ENCODE measurements at places on chromosomes 3 and 15.

GRCh38 chr3:119873646-119874045 lies 91.7 kb downstream of the NR1I2 start:
- no peak for DNase-seq

- peak; percentile 45 for DNase-seq
These were observed 33.4 kb upstream of the SRP14 start for GRCh38 chr15:40072216-40072990.

DNA sequence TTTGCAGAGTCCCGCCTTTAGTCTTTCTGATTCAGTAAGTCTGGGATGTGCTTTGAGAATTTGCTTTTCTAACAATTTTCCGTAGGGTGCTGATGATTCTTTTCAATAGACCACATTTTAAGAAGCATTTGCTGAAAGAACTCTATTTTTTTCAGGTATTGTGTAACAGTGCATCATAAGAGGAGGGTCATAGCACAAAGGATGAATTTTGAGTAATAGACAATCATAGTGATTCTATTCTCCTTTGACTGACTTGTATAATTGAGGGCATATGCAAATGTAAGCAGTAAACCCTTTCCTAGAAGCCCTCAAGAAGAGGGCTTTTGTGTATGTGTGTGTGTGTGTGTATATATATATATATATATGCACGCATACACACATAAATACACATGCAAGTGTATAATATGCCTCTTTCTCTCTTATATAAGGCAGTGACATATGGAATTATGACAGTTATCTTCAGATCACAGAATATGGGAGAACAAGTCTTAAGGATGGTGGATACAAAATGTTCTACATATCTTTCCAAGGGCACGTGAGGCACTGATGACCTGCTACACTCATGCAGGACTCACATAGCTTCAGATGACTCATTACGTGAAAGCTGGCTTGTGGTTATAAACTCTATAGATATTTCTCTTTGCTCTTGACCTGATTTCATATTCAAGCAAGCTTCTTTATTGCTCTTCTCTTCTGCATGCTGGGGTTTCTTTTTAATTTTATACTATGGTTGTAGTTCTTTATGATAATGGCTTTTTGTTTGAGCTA lies 6.5 kb upstream of the PLSCR1 start:
- DNase-seq, result no peak

GRCh38 chr3:70539908-70540307 lies 227.5 kb upstream of the MDFIC2 start:
- DNase-seq, result no peak

GRCh38 chr15:97473627-97474026 lies 486.9 kb upstream of the ARRDC4 start:
- DNase-seq, result no peak

- DNase-seq, result peak; percentile 54
These were observed 146.4 kb downstream of the PGPEP1L start for GRCh38 chr15:98861188-98861587.

- DNase-seq, result no peak
These were observed 6.8 kb upstream of the SHQ1 start for GRCh38 chr3:72855001-72855400.

- no peak for DNase-seq
These were observed 212.0 kb downstream of the MINAR1 start for GRCh38 chr15:79644091-79644490.

GRCh38 chr3:147162743-147163142 lies 243.6 kb downstream of the ZIC4 start:
- no peak for DNase-seq

- DNase-seq, result no peak
These were observed 27.5 kb downstream of the PLOD2 start for GRCh38 chr3:146133441-146133840.

DNA sequence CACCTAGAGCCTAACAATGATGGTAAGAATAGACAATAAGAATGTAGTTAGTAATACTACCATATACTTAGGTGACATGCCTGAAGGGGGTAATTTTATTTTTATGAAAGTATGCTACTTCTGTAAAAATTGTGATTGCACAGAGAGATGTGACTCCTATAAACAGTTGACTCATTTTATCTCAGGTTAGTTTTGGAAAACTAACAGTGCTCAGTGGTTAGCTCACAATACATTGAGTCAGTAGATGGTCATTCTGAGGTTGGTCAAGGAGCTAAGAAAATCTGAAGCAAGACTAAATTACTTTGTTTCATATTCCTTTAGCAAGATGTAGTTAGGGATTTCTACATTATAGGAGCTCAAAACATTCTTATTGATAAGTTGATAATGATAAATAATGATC lies 271.0 kb downstream of the EDEM1 start:
- DNase-seq, result no peak

- DNase-seq, result no peak
These were observed 202.0 kb downstream of the UBE2E2 start for GRCh38 chr3:23405081-23405480.

- DNase-seq, result peak; percentile 41
These were observed 39.5 kb downstream of the ISL2 start for GRCh38 chr15:76376029-76376428.

DNA sequence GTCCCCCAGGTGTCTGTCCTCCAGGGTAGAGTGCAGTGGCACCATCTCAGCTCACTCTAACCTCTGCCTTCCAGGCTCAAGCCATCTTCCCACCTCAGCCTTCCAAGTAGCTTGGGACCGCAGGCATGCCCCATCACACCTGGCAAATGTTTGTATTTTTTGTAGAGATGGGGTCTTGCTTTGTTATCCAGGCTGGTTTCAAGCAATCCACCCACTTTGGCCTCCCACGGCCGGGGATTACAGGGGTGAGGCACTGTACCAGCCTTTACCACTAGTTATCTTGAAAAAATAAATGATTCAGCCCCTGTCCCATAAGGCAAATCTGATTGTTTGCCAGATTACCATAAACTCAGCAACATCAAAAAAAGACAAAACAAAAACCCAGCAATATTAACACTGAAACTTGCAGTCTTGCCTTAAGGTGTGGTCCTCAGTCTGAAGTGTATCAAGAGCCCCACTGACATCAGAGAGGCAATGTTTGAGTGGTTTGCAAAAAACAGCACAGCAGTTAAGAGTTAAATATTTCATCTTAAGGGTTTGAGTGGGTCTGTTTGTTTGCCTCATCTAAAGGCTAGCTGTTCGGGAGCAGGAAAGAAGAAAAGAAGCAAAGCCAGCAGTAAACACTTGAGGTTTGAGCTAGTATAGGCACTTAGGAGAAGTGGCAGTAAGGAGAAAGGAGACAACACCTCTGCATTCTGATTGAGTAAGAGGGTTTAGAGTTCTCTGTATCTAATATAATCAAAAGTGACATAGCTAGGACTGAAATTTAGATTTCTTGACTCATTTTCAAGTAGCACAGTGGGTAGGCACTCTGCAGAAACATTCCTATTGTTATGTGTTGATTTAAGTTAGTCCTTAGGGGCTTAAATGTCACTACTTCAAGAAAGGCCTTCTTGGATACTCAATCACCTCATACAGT lies 26.3 kb upstream of the EDEM1 start:
- DNase-seq, result peak; percentile 16

DNA sequence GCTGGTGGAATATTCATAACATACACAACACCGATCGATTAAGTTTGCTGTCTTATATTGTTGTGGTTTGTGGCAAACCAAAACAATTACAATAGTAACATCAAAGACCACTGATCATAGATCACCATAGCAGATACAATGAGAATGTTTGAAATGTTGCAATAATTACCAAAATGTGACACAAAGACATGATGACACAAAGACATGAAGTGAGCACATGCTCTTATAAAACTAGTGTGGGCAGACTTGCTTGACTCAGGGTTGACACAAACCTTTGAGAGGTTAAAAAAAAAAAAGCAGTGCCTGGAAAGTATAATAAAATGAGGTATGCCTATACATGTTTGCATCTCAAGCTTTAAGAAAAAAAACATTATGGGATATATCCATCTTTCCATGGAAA lies 130.3 kb downstream of the NR1I2 start:
- DNase-seq, result no peak

- DNase-seq, result peak; percentile 80
These were observed 113.4 kb downstream of the SRGAP3 start for GRCh38 chr3:9135930-9136525.

- DNase-seq, result peak; percentile 60
These were observed 142.7 kb downstream of the NSMCE3 start for GRCh38 chr15:29126821-29127461.

- peak; percentile 66 for DNase-seq
These were observed 42.9 kb downstream of the IDH2 start for GRCh38 chr15:90059208-90059985.

GRCh38 chr15:78290222-78290621 lies 9.2 kb downstream of the SKIC8 start:
- no peak for DNase-seq

GRCh38 chr15:57340682-57341259 lies 35.5 kb upstream of the CGNL1 start:
- DNase-seq, result peak; percentile 80

DNA sequence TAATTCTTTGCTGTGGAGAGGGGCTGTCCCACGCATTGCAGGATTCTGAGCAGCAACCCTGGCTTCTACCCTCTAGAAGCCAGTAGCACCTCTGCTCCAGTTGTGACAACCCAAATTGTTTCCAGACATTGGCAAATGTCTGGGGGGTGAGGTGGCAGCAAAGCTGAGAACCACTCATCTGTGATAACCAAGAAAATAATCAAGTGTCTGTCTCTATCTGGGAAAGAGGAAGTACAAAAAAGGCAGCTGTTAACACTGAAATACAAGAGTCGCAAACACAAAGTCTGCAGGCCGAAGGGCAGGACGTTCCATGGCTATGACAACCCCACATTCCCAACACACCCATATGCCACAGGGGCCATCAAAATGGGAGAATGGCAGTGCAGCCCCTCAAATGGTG lies 42.2 kb upstream of the GNB5 start:
- DNase-seq, result no peak

GRCh38 chr3:112635674-112636073 lies 5.3 kb downstream of the CCDC80 start:
- DNase-seq, result no peak

DNA sequence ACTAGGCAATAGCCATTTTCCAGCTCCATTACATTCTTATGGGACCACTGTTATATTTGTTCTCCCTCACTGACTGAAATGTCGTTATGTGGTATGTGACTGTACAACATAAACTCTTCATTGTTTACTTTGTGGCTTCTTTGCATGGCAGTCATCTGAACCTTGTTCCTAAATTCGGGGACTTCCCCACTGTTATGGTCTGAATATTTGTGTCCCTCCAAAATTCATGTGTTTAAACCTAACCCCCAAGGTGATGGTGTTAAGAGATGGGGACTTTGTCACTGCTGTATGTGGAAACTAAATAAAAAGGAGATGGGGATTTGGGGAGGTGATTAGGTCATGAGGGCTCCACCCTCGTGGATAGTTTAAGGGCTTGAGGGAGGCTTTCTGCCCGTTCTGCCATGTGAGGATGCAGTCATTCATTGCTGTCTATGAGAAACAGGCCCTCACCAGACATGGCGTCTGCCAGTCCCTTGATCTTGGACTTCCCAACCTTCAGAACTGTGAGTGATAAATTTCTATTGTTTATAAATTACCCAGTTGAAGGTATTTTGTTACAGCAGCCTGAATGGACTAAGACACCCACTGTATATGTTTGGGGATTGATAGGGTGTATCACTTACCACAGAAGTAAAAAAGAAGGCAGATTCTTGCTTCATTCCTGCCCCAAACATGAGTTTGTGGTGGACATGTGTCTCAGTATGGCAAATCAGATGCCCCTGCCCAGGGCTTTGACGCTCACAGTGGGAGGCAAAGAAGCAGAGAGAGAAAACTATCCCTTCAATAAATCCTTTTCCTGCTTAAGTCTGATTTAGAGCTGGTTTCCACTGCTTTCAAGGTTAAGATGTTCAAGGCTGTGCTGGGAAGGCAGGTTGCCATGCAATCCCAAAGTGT lies 138.0 kb upstream of the UBE2E1 start:
- DNase-seq, result no peak

DNA sequence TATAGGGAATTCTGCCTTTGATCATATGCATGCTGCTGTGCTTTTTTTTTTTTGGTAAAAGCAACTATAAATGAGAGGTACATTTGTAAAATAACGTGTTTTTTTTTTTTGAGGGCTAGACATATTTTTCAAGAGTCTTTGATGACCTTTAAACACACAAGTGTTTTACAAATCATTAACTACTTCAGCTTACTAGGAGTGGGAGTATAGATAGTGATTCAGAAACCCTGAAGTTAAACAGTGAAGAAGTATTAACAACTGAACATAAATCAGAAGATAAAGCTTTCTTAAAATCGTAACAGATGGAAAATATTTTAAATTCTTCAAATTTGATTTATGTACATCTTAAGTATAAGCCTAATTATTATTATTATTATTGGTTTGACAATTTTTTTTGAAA lies 2.9 kb upstream of the GMNC start:
- no peak for DNase-seq

DNA sequence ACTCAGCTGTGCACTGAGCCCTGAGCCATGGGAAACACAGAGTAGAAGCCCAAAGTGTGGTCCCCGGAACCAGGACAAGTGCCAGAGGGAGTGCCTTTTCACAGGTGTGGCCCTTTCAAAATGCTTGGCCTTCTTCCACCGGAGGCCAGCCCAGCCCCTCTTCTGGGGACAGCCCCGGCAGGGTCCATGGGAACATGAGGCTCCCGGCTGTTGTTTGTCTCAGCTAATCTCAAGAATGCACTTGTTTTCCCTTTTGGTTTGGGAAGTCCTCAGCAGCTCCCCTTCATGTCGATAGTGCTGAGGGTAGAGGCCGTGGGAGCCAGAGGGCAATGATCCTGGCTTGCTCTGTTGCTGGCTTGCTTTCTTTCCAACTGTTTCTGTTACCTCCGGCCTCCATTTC lies 91.1 kb upstream of the MRPS22 start:
- DNase-seq, result no peak

- no peak for DNase-seq
These were observed 119.9 kb downstream of the NSMCE3 start for GRCh38 chr15:29149738-29150075.

DNA sequence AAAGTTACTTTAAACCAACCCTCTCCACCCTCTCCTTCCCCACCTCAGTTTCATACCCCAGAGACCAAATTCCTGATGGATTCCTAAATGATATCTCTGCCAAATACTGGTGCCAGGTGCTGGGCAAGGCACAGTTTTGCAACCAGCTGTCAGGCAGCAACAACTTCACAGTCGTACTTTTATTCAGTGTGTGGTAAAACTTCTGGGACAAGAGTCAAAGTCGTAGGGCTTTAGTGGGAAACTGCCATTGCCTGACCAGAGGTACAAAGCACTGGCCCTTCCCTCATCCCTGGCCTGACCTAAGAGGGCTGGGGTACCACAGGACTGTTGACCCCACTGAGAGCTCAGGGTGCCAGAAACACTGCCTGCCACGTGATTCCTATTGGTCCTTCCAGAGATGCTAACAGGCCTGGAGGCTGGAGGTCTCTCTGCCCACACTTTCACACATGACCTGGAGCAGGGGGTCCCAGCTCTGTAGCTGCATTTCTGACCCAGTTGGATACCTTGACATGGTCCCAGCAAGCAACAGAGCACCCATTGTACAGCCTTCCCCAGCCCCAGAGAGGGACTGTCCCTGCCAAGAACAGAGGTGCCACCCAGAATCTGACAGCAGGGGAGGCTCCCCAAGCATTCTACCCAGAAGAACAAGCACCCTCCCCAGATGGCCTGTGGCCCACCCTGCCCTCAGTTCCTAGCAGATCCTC lies 59.9 kb downstream of the LIPC start:
- no peak for DNase-seq
